Esophagus squamous epithelium (tissue), 5 donors: ENCODE measurements at places on chromosomes 13 and 19.

- DNase-seq = no peak
These were observed 92.2 kb downstream of the TSHZ3 start for GRCh38 chr19:31257025-31257424.

GRCh38 chr19:29598036-29598435 lies 8.0 kb upstream of the POP4 start:
- DNase-seq = no peak

DNA sequence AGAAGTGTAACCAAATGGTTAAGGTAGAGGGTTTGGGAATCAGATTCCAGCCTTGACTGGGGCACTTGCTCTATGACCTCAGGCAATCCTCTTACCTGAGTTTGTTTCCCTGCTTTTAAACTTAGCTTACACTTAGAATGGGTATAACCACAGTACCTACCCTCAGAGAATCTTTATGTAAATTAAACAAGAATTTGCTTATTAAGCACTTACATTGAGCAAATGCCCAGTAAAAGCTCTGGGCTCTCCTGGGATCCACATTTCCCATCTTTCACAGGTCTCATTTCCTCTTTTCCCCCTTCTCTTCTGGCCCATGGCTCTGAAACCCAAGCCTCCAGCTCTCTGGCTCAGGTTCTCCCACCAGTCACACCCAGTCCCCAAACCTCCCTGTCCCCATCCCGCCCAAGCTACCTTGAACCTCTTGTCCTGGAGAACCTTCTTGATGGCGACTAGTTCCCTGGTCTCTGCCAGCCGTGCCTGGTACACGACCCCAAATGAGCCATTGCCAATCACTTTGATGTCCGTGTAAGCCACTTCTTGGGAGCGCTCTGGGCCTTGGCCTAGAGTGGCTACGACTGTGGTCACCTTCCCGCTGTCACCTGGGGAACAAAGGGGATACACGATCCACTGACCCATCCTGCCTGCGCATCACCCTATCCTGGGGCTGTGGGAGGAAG lies 2.7 kb downstream of the GSK3A start:
- DNase-seq = no peak

GRCh38 chr19:19224852-19225494 lies 13.2 kb downstream of the NCAN start:
- no peak for DNase-seq

DNA sequence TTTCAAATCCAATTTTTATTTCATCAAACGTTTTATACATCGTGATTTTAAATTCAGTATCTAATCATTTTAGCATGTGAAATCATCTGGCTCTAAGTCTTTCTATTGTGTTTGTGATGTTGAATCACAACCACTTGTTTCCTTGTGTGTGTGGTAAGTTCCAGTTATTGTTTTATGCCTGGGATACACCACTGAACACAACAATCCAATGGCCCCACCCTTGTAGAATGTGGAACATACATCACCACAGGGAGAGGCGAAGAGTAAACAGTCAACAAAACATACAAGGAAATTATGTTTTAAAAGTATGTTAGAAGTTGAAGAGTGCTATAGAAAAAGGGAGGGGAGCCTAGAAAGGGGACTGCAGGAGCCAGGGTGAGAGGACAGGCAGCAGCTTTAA lies 100.5 kb downstream of the EPSTI1 start:
- no peak for DNase-seq

GRCh38 chr13:59734393-59734792 lies 429.3 kb downstream of the DIAPH3 start:
- no peak for DNase-seq

DNA sequence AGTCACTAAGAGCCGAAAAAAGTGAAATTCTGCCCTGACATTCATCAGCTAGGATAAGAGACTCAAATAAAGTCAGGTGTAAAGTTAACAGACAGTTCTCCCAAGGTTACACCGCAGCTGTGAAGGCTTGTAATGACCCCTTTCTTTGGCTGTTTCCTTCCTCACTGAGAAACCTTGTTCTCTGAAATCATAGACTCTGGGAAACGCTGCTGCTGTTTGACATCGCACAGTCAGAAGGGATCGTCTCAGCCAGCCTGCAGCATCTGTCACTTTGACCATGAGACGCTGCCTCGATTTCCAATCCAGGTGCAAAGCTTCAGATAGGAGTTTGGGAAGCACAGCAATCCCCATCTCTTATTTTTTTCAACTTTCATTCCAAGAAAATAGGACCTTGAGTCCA lies 678 bp downstream of the BCAT2 start:
- DNase-seq = no peak

GRCh38 chr19:47421844-47422395 lies 2.6 kb upstream of the MEIS3 start:
- no peak for DNase-seq

GRCh38 chr13:109786457-109787134 lies at the start of gene IRS2:
Gene IRS2, minus strand, starts transcription at chr13:109786583. Its CDS starts 530 bp downstream, at chr13:109786053.
- DNase-seq = peak; percentile 46

DNA sequence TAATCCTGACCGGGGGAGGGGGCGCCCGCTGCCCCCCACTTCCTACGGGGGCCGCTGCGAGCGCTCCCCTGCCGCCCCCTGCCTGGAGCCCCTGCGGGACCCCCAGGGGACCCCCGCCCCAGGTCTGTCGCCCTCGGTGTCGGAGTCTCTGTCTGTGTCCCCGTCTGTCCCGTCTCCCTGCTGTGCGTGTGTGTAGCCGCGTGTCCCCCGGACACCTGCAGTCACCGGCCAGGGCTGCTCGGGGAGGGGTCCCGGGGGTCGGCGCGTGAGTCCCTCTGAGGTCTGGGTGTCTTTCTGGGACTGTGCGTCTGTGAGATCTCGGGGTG lies 7.7 kb upstream of the NFIC start:
- DNase-seq = no peak

DNA sequence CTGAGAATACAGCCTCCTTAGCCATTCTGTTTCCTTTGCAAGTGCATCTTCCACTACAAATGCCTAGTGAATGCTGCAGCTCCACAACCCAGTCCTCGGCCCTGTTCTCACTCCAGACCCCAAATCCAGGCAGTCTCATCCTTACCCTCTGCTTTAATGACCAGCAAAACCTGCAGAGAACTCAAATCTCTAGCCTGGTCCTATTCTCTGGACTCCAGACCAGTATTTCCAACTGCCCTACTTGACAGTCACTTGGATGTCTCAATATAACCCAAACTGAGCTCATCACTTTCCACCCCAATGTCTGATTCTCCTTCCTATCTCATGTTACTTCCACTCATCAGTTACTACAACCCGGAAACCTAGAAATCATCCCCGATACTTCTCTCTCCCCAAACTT lies 2.6 kb upstream of the EBPL start:
- DNase-seq = no peak

- no peak for DNase-seq
These were observed 27.5 kb upstream of the KATNAL1 start for GRCh38 chr13:30334663-30335386.

- no peak for DNase-seq
These were observed 160.0 kb upstream of the ATXN8OS start for GRCh38 chr13:69947582-69947981.

DNA sequence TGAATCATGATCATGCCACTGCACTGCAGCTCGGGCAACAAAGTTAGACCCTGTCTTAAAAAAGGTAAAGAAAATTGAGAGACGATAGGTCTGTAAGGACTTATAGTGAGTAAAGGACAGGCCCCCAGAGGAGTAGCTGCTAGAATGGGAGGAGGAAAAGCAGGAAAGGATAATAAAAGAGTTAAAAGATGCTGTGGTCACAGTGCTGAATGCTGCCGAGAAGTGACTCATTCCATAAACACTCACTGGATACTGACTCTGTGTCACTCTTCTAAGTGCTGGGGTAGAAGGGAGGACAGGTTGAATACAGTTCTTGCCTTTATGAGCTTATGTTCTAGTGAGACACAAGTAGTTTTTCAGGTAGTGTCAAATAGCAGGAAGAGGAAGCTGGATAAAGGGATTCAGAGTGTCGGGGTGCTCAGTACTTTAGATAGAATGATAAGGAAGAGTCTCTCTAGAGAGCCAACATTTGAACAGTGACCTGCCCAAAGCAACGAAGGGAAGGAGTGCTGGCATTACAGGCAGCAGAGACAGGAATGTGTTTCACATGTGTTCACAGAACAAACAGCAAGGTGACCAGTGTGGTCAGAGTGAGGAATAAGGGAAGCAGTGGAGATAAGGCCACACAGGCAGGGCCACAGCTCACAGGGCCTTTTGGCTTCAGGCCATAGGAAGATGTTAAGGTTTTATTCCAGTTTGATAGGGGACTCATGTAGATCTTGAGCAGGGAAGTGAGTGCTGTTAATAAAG lies 1240.5 kb downstream of the UQCRFS1 start:
- DNase-seq = no peak

DNA sequence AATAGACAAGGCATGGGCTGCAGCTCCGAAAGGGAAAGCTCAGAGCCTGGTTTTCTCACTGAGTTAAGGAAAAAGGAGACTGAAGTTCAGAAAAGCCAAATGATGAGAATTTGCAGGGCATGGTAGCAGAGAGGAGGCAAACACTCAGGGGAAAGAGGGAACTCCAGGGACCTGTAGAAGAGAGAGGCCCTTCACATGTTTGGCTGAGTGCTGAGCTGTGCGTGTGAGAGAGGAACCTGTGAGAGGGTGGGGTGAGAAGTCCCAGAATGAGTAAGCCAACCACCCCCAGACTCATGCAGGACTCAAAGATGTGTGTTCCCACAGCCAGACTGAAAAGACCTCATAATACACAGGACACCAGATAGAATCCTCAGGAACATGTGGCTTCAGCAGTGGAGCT lies 2.8 kb upstream of the CRYL1 start:
- DNase-seq = no peak

- DNase-seq = no peak
These were observed 436.8 kb downstream of the FGF14 start for GRCh38 chr13:101965096-101965495.

- DNase-seq = no peak
These were observed 30.0 kb upstream of the RFXAP start for GRCh38 chr13:36789061-36789460.

GRCh38 chr19:31498781-31499180 lies 149.5 kb upstream of the TSHZ3 start:
- DNase-seq = no peak

DNA sequence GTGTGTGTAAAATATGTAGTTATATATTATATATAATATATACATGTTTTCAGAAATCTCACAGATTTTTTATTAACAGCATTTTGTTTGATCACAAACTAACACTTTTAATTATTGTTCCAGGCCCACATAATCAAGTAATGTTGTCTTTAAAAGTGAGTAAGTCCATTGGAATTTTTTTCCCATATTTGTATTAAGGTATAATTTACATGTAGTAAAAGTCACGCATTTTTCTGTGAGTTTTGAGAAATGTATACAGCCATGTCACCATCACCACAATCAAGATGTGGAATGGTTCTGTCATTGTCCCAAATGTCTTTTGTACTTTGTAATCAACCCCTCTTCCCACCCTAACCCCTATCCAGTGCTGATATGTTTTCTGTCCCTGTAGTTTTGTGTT lies 120.0 kb upstream of the RFC3 start:
- DNase-seq = no peak

DNA sequence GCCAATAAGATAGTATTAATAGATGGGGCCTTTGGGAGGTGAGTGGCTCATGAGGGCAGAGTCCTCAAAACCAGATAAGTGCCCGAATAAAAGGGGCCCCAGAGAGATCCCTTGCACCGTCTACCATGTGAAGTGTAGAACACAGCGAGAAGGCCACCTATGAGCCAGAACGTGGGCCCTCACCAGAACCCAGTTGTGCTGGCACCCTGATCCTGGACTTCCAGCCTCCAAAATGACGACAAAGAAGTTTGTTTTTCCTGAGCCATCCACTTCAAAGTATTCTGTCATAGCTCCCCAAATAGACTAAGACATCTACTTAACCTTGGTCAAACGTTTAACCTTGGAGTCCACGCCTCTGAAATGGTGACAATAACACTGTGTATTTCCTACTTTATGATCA lies 158.1 kb downstream of the EFNB2 start:
- DNase-seq = no peak

- DNase-seq = no peak
These were observed 138.5 kb upstream of the DACH1 start for GRCh38 chr13:72005455-72005854.

- no peak for DNase-seq
These were observed 47.7 kb upstream of the USPL1 start for GRCh38 chr13:30569901-30570576.

GRCh38 chr19:14021474-14021873 lies 6.5 kb upstream of the RLN3 start:
- DNase-seq = no peak

DNA sequence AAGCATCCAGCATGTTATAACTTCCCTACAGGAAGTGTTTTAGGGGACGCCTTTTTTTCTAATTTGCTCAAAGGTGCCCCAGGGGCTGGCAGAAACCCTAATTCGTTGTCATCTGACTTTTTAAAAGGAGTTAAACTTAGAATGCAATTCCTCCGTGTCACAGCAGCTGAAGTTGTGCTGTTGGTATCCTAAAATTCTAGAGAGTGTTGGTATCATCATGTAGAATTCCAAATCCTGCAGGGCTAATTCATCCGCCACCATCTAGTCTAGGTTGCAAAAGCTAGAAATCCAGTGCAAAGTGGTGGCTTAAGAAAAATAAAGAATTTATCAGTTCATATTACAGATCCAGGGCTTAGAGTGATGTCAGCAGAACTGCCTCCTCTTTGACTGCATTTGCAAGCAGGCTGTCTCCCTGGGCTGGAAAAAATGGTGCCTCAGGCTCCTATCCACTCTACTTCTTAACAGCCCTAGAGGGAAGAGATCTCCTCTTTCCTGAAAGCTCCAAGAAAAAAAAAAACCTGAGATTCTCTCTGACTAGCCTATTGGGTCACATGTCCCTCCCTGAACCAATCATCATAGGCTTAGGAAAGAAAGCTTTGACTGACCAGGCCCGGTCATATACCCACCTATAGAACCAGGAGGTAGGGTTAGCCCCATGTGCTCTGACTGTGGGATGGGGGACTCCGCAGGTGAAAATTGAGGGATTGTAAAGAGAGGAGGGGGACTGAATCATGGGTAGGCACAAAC lies 73.0 kb downstream of the MAP4K1 start:
- DNase-seq = no peak

- DNase-seq = no peak
These were observed 570.2 kb downstream of the SLITRK1 start for GRCh38 chr13:83311886-83312577.

DNA sequence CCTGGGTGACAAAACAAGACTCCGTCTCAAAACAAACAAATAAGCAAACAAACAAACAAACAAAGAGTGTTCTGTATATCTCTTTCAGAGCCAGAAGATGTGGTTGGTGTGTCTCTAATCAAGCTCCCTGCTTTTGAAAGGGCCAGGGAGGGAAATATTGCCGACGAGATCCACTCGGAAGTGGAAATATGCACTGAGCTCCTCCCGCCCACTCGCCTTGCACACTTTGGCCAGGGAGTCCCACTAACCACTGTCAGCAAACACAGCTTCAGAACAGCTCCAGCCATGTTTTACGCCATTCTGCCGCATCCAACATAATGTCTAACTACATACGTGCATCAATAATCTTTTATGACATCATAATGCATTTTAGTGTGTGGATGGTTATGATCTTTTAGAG lies 155.5 kb upstream of the VSTM2B start:
- DNase-seq = no peak

- DNase-seq = no peak
These were observed 112.9 kb downstream of the LHFPL6 start for GRCh38 chr13:39490136-39490535.

- DNase-seq = no peak
These were observed 24.8 kb upstream of the CCNP start for GRCh38 chr19:40251244-40251643.
